ENCODE measurements at places on chromosomes 2 and 18. TPM values are rescaled to one million over a fixed set of nuclear protein-coding genes. Genes with fewer than 3 reads are reported as not detected.

The UGT1A9 gene
- total RNA-seq = not detected

The TCF23 gene
- not detected for total RNA-seq

The ACKR3 gene
- 57.0 TPM for total RNA-seq

The DSC2 gene
- under 0.01 TPM for total RNA-seq

GRCh38 chr2:241882091-241882625 is 12.6 kb downstream of the RTP5 start:
- DNase-seq = no peak

- peak; percentile 29 for DNase-seq
These were observed 201.7 kb upstream of the STK17B start for GRCh38 chr2:196372811-196373664.
